CD4-positive, alpha-beta memory T cell (primary cell): ENCODE measurements at places on chromosomes 6 and 20.

DNA sequence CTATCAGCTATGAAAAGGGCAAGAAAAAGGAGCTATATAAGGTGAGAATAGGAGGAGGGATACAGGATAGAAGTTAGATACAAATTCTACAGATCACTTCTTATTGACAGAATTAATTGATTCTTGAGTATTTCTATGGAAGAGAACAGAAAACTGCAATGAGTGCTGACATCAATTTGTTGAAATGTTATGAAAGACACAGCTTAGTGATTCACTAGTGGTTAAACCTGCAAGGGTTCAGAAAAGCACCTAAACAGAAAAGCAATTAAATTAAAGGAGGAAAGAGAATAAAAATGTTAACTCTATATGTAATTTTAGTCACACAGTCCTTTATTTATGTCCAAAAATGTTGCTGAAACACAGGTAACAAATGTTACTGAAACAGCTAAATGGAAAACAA is 254.4 kb upstream of the RUNX2 start:
- no peak for DNase-seq

- no peak for DNase-seq
Measured at GRCh38 chr6:133945158-133945557, 7.9 kb upstream of the TBPL1 start.

DNA sequence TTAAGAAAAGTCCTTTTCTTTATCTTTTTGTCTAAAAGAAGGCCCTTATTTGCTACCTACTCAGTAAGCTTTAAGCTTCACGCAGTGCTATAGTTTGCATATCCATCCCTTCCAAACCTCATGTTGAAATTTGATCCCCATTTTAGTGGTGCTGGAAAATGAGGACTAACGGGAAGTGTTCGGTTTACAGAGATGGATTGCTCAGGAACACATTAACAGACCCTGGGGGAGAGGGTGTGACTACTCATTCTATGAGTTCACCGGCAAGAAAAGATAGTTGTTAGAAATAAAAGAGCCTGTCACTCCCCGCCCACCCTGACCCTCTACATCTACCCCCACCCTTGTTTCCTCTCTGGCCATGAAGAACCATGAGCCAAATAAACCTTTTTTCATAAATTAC is 546.2 kb downstream of the MEI4 start:
- DNase-seq: no peak

DNA sequence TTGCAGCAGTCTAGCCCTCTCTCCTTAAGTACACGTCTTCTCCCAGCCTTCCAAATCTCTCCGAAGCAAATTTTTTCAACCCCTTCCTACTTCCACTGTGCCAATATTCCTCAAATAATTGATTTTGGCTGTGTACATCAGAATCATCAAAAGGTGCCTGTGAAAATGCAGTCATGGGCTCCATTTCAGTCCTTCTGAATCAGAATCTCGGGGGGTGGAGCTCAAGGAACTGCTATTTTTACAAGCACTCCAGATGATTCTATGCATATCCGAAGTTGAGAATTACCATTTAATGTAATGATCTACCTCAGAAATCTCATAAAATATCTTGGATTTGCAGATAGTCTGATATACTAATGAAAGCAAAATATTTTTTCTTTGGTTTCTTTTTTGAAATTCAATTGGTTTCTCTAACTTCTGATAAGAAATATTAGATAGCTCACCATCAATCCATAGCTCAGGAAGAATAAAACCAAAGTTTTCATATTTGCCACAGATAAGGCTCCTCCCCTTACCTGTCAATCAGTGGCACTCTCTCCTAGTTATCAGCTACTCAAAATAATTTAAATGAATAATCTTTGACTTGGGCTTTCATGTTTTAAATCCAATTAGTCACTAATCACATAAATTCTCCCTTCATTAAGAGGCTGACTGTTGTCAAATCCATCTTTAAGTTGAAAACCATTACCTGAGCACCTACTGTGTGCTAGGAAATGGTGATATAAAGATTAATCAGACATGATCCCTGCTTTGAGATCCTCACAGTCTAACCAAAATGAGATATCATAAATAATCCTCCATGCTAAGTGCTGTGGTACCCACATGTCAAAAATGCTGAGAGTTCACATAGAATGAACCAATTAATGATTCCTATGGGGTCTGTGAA is 36.4 kb upstream of the STXBP5 start:
- no peak for DNase-seq

DNA sequence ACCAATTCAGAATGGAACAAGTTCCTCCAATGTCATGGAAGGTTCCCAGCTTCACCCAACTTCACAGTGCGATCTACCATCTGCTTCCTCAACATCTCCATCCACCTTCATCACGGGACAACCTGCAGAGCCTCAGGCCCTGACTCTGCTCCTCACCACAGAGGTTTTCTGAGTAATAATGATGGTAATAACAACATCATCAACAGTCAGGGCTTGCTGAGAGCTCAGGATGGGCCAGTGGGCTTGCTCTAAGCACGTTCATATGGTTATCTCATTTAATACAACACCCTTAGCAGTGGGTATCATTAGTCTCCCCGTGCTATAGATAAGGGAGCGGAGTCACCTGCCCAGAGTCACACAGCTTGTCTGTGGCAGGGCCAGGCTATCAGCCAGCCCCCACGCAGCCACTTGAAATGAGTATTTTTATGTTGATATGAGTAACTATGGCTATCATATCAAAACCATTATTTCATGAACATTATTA is 38.6 kb downstream of the PREX1 start:
- DNase-seq: no peak

GRCh38 chr6:34556031-34556471 is at the start of gene SPDEF:
TSS of gene SPDEF (minus strand) at chr6:34556329. CDS start at chr6:34544455, 11,874 bp downstream.
- no peak for DNase-seq

DNA sequence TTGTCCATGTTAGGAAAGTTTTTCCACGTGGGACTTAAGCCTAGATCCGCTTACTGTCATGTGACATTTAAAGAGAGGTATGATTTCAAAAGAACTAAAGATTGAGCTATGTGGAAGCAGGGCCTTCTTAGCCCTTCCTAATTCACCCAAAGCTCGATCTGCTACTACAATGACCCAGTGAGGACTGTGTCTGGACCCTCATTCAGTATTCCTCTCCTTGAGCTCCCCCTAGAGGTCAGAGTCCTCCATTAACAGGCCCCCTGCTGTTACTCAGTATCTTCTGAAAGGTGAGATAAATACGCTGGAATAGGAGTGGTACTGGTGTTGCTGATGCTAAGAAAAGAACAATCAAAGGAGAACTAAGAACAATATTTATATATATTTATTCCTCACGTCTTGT is 414.0 kb downstream of the GJA1 start:
- no peak for DNase-seq

DNA sequence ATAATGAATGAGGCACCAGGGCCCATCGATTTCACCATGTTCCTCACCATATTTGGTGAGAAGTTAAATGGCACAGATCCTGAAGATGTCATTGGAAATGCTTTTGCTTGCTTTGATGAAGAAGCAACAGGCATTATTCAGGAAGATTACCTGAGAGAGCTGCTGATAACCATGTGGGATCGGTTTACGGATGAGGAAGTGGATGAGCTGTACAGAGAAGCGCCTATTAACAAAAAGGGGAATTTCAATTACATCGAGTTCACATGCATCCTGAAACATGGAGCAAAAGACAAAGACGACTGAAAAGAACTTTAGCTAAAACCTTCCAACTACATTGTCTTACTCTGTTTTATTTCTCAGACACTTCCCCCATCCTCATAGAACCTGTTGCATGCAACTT is 21.6 kb upstream of the ZBTB22 start:
- no peak for DNase-seq
